Endothelial cell (in vitro differentiated cells): ENCODE measurements at places on chromosomes 2 and 18. TPM values are rescaled to one million over a fixed set of nuclear protein-coding genes. Genes with fewer than 3 reads are reported as not detected.

FASTKD2 gene
- total RNA-seq: 20.1 TPM

- no peak for DNase-seq
Observed at GRCh38 chr2:135685361-135685760, 56.3 kb upstream of the UBXN4 start.

DNA sequence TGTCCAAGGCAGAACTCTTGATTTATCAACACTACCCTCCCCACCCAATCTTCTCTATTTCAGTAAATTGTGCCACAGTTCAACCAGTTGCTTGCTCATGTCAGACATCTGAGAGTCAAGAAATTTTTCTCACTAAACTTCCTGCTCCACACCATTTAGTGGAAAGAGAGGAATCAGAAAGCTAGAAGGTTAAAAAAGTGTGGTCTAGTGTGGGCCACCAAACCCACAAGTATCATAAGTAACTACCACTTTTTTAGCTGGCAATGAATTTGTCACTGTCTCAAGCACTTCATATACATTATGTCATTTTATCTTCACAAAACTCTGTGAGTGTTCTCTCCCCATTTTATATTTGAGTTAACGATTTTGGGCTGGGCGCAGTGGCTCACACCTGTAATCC is 16.6 kb upstream of the MSTN start:
- no peak for DNase-seq

DNA sequence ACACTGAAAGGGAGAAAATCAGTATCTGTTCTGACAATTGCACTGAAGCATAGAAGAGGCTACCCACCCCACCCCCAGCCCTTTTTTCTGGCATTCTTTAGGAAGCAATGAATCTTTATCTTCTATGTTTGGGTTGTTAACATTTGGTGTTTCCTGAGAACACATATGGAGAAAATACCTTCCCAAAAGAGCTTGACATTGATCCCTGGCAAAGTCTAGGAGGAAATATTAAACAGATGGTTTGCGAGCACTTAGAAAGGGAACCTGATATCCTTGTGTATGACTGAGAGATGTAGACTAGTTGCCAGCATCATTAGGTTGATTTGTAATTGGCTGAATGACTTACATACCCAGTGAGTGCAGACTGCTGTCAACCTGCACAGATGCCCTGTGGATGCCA is 42.9 kb downstream of the DOK1 start:
- no peak for DNase-seq

- DNase-seq: no peak
Observed at GRCh38 chr2:70062270-70062669, 25.0 kb upstream of the PCBP1 start.

CYP27C1 gene
- 6.4 TPM for total RNA-seq

TUBA4B gene
- total RNA-seq: not detected

DAW1 gene
- 1.6 TPM for total RNA-seq

LIMS4 gene
- 10.1 TPM for total RNA-seq

CLEC4F gene
- 0.23 TPM for total RNA-seq

- no peak for DNase-seq
Observed at GRCh38 chr18:49476664-49477411, 10.2 kb downstream of the C18orf32 start.

SLC9A2 gene
- total RNA-seq: 0.05 TPM

- no peak for DNase-seq
Observed at GRCh38 chr2:71906357-71906973, 241.2 kb downstream of the CYP26B1 start.

DNA sequence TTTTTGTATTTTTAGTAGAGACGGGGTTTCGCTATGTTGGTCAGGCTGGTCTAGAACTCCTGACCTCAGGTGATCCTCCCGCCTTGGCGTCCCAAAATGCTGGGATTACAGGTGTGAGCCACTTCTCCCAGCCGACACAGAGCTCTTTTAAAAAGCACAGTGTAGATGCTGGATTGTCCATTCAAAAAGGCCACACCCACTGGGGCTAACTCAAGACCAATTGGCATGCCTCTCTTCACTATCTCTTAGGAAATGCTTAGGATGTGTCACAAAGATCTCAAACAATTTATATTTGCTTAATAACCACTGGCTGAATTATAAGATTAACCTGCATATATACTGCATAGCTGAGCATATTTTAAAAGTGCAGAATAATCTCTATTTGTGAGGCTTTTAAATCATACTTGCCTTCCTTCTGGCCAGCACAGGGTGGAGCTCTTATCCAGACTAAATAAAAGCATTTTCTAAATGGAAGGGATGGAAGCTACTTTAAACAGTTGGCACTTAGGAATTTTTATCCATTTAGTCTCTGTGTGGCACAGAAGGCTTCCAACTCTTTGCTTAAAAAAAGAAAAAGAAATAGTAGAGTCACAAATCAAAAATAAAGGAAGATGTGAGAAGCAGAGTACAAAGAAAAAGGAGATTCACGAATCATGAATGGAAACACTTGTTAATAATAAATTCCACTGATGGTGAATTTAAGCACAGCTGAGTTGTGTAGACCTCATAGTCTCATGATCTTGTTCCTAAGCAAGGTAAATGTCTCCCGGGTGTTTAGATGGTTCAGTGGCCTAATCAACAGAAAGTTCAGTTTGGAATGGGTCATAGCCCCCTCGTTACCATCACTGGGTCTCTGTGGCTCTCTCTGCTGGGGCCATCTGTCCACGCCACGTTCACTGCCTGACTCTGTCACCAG is 22.4 kb downstream of the CRYGD start:
- no peak for DNase-seq

IL36A gene
- not detected for total RNA-seq

DNA sequence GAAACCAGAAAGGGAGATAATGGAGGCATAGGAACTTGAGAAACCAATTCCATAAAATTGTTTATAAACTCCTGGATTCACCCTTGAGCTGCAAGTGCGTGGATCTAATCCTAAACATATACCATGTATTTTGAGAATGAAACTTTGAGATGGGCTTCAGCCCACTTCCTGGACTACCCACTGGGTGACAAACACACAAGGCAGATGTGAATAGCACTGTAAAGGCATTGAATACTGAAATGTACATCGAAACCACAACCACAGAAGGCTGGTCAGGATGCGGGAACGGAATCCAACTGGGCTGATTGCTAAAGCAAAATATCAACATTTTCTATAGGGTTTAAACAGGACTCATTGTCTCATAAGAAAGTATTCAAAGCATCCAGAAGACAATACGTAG is 228.5 kb upstream of the ZEB2 start:
- DNase-seq: no peak

DNA sequence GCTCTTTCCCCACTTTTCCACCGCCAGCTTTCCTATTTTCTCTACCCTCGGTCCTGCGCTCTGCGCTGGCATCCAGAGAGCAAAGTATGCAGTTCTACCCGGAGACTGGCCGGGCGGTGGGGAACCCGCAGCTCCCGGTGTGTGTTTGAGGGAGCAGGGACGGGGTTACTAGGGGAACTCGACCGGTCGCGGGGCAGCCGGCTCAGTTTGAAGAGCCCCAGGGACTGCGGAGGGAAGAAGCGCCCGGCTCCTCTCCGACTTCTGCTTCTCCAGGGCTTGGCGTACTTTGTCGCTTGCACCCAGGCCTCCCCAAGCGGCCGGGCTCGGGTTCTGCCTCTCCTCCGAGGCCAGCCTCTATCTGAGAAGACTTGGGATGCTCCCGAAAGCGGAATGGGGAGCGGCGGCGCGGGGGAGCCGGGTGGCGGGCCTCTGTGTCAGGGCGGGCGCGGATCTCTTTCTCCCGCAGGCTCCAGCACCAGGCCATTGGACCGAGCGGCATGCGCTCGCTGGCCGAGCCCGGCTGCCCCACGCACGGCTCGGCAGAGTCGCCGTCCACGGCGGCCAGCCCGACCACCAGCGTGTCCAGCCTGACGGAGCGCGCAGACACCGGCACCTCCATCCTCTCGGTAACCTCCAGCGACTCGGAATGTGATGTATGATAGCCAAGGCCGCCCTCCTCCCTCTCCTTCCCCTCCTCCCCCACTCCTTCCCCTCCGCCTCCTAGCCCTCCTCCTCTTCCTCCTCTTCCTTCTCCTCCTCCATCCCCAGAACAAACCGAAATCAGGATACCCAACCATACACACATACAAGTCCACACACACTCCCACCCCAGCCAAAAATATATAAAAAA is 2.8 kb downstream of the SIX3 start:
- DNase-seq: no peak
